H1 (cell line): ENCODE measurements at places on chromosomes 13 and 19.

DNA sequence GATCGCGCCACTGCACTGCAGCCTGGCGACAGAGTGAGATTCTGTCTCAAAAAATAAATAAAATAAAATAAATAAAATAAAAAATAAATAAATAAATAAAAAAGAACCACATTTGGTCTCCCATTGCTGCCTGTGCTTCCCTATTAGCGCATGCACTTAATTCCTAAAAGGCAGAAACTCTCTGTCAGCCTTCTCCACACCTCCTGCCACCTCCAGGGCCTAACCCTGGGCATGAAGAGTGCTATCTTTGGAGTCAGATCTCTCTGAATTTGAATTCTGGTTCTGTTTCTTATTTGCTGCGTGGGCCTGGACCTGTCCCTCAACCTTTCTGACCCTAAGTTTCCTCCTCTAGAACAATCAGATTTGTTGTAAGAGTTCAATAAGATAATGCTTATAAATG lies 11.3 kb downstream of the NCAN start:
- peaks cover 2% of the 10 kb centered on the region; the same call in 1 of the 2 replicates for H3K4me1 ChIP-seq
- H3K36me3 ChIP-seq, result no peaks in the 10 kb centered on the region
- DNase-seq, result no peak
- H3K4me3 ChIP-seq, result no peak overlapping the region
- H3K27me3 ChIP-seq, result peaks cover 10% of the 10 kb centered on the region
- H3K27ac ChIP-seq, result no peak overlapping the region

- no peak for DNase-seq
- H3K27me3 ChIP-seq, result peaks cover 31% of the 10 kb centered on the region
- H3K36me3 ChIP-seq, result no peaks in the 10 kb centered on the region
- H3K27ac ChIP-seq, result no peak overlapping the region
Observed at GRCh38 chr19:3458229-3459088, 21.9 kb downstream of the SMIM24 start.

DNA sequence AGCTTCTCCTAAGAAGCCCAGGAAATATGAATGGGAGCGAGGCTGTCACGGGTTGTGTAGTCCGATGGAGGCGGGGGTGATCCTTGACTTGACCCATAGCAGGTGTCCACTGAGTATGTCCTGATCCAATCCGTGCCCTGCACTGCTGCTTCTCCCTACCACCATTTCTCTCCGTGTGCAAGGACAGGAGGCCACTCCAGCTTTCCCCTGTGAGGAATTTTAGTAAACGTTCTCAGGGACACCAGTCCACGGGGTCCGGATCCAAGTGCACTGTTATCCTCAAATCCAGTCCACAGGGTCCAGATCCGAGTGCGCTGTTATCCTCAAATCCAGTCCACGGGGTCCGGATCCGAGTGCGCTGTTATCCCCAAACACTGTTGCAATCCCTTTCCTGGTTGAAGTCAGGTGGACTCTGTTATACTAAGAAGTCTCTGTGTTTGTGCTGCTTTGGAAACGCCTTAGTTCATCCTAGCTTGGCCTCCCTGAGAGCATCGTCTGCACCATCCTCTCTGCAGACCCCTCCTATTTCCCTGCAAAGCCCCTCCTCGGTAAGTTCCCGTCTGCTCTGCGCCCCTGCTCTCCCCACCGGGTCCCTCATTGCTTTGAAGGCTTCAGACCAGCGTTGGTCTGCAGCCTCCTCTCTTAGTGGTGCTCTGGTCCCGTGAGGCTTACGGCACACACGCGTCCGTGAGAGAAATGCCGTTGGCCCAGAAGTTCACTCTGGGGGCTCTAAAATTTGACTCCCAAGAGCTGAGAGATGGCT lies 303.5 kb downstream of the TEX29 start:
- no peak overlapping the region for H3K4me3 ChIP-seq
- H3K4me1 ChIP-seq, result no peaks in the 10 kb centered on the region
- H3K27me3 ChIP-seq, result no peaks in the 10 kb centered on the region; the same call in 1 of the 2 replicates
- H3K27ac ChIP-seq, result no peak overlapping the region

- no peaks in the 10 kb centered on the region for H3K36me3 ChIP-seq
- H3K27me3 ChIP-seq, result no peaks in the 10 kb centered on the region
- H3K27ac ChIP-seq, result no peak overlapping the region
- peaks cover 3% of the 10 kb centered on the region; the same call in 1 of the 2 replicates for H3K4me1 ChIP-seq
- no peak for DNase-seq
Observed at GRCh38 chr13:36344173-36344572, 2.0 kb downstream of the SPART start.

- H3K4me1 ChIP-seq, result peaks cover 2% of the 10 kb centered on the region
- peak within 1 kb of the TSS; percentile 66 for H3K4me3 ChIP-seq
- H3K27ac ChIP-seq, result no peak within 1 kb of the TSS
- H3K36me3 ChIP-seq, result no peaks in the 10 kb centered on the region
Observed at GRCh38 chr19:11577451-11578257, at the start of gene ACP5. Gene ACP5 (minus strand): TSS chr19:11577645. CDS start chr19:11577317, 328 bp downstream.

GRCh38 chr19:37333457-37333856 lies 37.4 kb upstream of the ZNF527 start:
- no peak for DNase-seq
- H3K27ac ChIP-seq, result no peak overlapping the region
- peaks cover 10% of the 10 kb centered on the region for H3K36me3 ChIP-seq
- H3K4me1 ChIP-seq, result peaks cover 4% of the 10 kb centered on the region

GRCh38 chr19:8213827-8214672 lies 4.9 kb downstream of the CERS4 start:
- no peak overlapping the region for H3K27ac ChIP-seq
- no peak overlapping the region for H3K4me3 ChIP-seq
- H3K4me1 ChIP-seq, result no peaks in the 10 kb centered on the region
- DNase-seq, result no peak
- peaks cover 3% of the 10 kb centered on the region; the same call in 1 of the 2 replicates for H3K36me3 ChIP-seq

DNA sequence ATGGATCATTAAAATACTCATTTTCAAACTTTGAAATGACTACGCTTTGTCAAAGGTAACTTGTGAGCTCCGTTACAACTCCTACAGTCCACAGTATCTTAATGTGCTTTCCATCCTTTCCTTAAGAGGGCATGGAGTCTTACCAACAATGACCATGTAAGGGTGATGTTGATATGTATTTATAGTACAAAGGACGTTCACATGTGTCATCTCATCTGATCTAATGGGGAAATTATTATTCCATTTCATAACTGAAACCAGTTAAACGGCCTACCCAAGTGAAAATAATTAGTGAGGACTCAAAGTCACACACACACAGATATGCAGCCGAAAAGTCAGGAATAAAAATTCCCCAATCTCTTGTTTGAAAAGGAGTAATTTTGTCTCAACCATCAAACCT lies 9.6 kb downstream of the USP12 start:
- no peaks in the 10 kb centered on the region for H3K27me3 ChIP-seq
- no peak overlapping the region for H3K4me3 ChIP-seq
- peaks cover 11% of the 10 kb centered on the region for H3K4me1 ChIP-seq

DNA sequence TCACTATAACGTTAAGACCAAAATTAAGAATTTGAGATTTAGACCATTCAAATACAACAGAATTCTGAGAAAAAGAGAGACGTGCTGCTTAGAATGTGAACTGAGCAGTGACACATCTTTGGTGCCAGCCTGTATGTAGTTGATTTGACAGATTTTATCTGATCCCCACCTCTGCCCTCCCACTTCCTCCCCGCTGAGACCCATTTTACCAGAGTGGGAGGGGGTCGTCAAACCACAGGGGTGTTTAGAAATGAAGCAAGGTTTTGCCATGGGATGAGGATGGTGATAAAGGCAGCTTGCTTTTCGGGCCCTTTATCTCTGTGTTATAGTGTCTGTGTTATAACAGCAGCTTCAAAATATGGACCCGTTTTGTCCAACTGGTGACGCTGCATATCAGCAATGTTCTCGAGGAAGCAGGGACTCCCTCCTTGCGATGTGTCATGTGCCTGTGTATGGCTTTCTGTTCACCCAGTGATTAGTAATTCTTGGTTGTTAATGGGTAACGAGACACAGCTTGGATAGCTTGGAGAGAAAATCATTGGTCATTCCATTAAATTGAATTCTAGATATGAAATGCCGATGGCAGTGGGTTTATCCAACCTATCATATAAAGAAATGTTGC lies 125.0 kb downstream of the HS6ST3 start:
- no peak overlapping the region for H3K27ac ChIP-seq
- H3K4me1 ChIP-seq, result no peaks in the 10 kb centered on the region
- no peak for DNase-seq
- no peak overlapping the region for H3K4me3 ChIP-seq
- no peaks in the 10 kb centered on the region for H3K36me3 ChIP-seq

GRCh38 chr19:40616178-40616577 lies 15.0 kb downstream of the LTBP4 start:
- peaks cover 2% of the 10 kb centered on the region for H3K27me3 ChIP-seq
- no peak overlapping the region for H3K27ac ChIP-seq
- peaks cover 6% of the 10 kb centered on the region for H3K4me1 ChIP-seq
- no peak for DNase-seq
- peaks cover 7% of the 10 kb centered on the region for H3K36me3 ChIP-seq

DNA sequence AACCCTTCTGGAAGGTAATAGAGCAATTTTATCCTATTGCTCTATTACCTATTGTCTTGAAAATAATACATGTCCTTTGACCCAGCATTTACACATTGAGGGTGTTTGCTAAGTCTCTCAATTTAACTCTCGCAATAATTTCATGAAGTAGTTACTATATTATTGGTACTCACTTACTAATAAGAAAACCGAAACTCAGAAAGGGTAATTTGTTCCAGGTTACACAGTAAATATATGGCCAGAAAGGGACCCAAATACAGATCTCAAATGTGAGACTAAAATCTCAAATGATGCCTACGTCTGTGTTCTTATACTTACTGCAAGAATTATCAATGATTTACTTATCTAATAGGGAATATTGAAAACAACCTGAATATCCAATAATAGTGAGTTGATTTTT lies 29.7 kb upstream of the FAM216B start:
- H3K4me1 ChIP-seq, result no peaks in the 10 kb centered on the region
- DNase-seq, result no peak
- no peaks in the 10 kb centered on the region for H3K36me3 ChIP-seq
- H3K27me3 ChIP-seq, result no peaks in the 10 kb centered on the region
- no peak overlapping the region for H3K4me3 ChIP-seq

GRCh38 chr19:33503433-33504057 lies 18.0 kb downstream of the PEPD start:
- no peak overlapping the region for H3K4me3 ChIP-seq
- no peak for DNase-seq
- no peaks in the 10 kb centered on the region; the same call in 1 of the 2 replicates for H3K36me3 ChIP-seq

- H3K27me3 ChIP-seq, result no peaks in the 10 kb centered on the region
- DNase-seq, result no peak
- H3K4me3 ChIP-seq, result peak overlapping the region; percentile 91
Observed at GRCh38 chr13:41312176-41312500, 1.1 kb downstream of the NAA16 start.

GRCh38 chr13:113232208-113233003 lies 23.0 kb downstream of the CUL4A start:
- H3K27ac ChIP-seq, result no peak overlapping the region
- H3K27me3 ChIP-seq, result no peaks in the 10 kb centered on the region
- DNase-seq, result no peak

DNA sequence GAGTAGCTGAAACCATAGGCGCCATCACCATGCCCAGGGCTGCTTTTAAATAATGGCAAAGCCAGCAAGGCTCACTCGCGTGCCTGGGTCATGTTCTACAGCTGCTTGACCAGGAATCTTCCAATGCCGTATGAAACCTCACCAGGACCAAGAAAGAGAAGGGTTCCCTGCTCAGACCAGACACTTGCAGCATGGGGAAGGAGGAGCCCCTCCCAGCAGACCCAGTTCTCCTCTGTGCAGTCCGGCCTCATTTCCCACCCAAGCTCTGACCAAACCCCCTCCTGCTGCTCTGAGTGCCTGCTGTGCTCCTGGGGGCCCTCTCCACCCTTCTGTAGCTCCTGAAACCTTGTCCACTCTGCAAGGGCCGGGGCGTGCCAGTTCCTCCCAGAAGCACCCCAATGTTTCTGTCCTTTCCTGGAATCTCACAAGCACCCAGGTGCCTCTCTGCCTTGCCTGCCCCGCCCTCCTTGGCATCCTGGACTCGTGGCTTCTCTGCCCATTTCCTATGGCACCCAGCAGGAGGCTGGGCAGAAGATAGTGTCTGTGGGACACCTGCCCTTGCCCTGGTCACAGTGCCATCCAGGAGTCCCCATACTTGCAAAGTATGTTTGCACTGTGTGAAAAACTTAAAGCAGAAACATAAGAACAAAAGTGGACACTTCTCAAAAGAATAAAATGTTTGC lies 6.8 kb upstream of the SLC7A9 start:
- H3K4me1 ChIP-seq, result peaks cover 2% of the 10 kb centered on the region
- no peak overlapping the region for H3K27ac ChIP-seq
- no peak for DNase-seq
- no peaks in the 10 kb centered on the region for H3K36me3 ChIP-seq
- H3K4me3 ChIP-seq, result no peak overlapping the region

DNA sequence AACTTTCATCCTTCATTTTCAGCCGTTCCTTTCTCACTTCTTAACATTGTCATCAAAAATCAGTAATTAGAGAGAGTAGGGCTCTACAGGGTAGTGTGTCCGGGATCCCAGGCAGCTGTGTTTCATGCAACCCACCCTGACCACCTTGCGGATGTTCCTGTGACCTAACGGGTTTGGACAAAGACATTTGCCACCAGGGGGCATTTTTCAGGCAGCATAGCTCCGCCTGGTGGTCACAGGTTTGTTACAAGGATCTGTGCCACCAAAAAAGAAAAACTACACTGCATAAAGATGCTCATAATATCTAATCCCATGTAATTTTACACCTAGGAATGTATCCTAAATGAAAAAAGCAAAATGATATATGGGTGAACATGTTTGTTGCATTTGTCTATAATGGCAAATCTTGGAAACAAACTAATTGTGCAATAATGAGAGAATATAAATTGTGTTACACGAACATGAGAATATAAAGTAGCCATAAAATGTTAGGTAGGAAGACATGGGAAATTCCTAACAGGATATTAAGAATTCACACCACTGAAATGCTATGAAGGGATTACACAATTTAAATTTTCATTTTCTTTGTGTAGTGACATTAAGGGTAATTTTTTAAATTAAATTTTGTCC lies 123.0 kb downstream of the SLC7A1 start:
- H3K4me1 ChIP-seq, result no peaks in the 10 kb centered on the region
- H3K36me3 ChIP-seq, result no peaks in the 10 kb centered on the region
- no peak overlapping the region for H3K27ac ChIP-seq
- no peak overlapping the region for H3K4me3 ChIP-seq
- DNase-seq, result no peak
- H3K27me3 ChIP-seq, result no peaks in the 10 kb centered on the region

DNA sequence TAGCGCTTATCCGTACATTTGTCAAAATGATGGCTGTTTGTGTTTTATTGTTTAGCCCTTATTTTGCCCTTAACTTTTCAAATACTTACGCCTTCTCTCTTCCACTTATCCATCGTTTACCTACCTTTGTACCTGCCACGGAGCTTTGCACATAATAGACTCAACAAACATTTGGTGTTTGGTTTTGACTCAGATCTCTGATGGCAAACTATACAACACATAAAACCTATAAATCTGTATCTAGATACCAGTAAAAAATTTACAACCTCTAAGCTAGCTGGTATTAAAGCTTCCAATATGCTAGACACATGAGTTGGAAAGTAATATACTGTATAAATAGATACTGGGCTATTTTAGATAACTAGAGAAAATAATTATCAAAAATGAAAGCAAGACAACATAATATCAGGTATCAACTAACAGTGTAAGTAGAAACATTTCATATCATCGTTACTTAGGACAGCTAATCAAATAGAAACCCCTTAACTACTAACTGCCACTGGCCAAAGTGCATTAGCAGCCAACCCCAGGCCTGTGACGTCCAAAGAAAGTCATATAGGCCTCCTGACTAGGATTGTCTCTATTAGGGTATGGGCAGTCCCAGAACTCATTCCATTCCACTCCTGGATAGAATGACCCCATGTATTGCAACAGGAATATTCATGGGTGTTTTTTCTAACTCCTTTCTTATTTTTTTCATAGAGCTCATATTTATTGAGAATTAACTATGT lies 53.8 kb downstream of the KCTD12 start:
- H3K27ac ChIP-seq, result no peak overlapping the region
- no peak for DNase-seq
- H3K36me3 ChIP-seq, result no peaks in the 10 kb centered on the region
- no peak overlapping the region for H3K4me3 ChIP-seq
- H3K4me1 ChIP-seq, result no peaks in the 10 kb centered on the region
- H3K27me3 ChIP-seq, result no peaks in the 10 kb centered on the region
